ENCODE measurements at places on chromosomes 12 and 14.

GRCh38 chr14:97975962-97976361, 1178.8 kb downstream of the VRK1 start:
- no peak for DNase-seq

GRCh38 chr14:24613241-24613640, 3.8 kb upstream of the GZMH start:
- no peak for DNase-seq

- no peak for DNase-seq
Observed at GRCh38 chr14:36618641-36619040, 36.2 kb upstream of the NKX2-8 start.

- DNase-seq: no peak
Observed at GRCh38 chr14:81473456-81474147, 60.1 kb downstream of the SEL1L start.

- peak; percentile 92 for DNase-seq
Observed at GRCh38 chr12:632102-632696, 31.0 kb downstream of the NINJ2 start.

Data from ELF-1 (cell line).